AG04449 (cell line): ENCODE measurements at places on chromosomes 7 and 10.

DNA sequence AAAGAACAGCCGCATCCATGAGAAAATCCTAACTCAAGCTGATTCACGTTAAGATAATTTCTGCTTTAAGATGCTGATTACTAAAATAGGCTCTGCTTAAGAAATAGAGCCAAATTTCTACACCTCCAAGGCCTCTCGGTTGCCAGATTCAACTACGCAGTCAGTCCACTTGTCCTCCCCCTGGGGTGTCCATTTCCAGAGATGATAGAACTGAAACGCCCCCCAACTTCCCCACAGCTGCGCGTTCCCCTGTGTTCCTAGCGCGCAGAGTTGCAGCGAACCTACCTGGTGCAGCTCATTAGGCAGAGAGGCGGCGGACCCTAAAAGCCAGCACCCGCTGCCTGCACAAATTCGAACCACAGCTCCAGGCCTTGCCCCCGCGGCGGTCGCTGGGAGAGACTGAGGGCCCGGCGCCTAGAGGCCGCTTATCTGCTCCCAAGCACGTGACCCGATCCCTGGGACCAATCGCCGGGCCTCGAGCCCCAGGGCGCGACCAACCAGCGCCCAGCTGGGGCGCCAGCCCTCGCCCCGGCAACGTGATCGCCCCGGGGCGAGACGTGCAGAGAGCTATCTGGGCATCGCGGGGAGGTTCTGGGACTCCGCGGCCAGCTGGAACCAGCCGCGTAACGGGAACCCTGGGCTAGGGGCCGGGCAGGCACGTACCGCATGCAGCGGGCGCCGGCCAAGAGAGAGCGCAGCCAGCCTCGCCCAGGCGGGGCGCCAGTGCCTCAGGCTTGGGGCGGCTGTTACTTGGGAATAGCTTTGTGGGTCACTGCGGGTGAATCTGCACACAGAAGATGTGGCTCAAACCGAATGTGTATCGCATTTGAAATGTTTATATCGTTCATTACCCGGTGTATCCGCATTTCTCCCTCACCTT is at the start of gene PPP1R3C:
TSS of gene PPP1R3C (minus strand) at position 401 of the 880 bp plus-strand sequence. CDS start at position 299, 102 bp downstream.
- DNase-seq: peak; percentile 80

- DNase-seq: no peak
These were observed 145.1 kb downstream of the GRM8 start for GRCh38 chr7:127107601-127108007.

GRCh38 chr7:85483177-85483576 is 296.3 kb upstream of the SEMA3D start:
- DNase-seq: peak; percentile 85

GRCh38 chr10:3255075-3255474 is 82.5 kb upstream of the PITRM1 start:
- DNase-seq: no peak

GRCh38 chr7:140326116-140326928 is 72.0 kb downstream of the SLC37A3 start:
- DNase-seq: no peak

DNA sequence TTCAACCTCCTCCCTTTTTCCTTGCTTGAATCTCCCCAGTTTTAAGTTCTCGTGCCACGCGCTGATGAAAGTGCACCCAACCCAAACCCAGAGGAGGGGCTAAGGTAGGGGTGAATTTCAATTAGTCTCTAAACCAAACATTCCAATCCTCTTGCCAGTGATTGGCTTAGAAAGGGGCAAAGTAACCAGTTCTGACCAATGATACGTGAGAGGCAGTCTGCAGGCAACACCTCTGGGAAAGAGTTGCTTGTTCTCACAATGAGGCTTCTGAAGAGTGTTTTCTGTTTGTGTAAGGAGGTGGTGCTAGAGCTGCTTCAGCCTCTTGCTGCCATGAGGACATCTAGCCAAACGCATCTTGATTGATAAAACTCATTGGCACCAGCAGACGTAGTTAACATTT is 21.8 kb downstream of the SLC35G1 start:
- DNase-seq: no peak

GRCh38 chr7:1052031-1052818 is 7.9 kb downstream of the GPR146 start:
- DNase-seq: no peak
